ENCODE measurements at places on chromosomes 5 and 9.

GRCh38 chr5:168752012-168752411, 172.8 kb upstream of the PANK3 start:
- no peak for DNase-seq

GRCh38 chr5:75701856-75702255, 15.4 kb downstream of the POC5 start:
- DNase-seq, result no peak

DNA sequence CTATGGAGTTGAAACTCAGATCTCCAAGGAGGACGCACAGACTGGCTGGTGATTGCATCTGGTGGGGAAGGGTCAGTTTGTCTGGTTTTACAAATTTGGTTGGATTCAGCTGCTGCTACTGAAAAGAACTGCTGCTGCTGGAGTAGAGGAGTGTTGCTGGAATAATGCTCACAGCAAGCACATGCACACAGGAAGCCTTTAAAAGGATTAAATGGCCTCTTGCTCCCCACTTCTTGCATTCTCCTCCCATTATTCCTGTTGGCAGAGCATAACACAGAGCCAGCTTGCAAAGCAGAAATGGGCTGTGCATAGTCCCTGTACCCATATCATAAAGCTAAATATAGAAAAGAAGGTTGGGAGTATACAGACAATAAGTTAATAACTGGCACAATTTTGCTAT, 16.6 kb downstream of the ZNF474 start:
- no peak for DNase-seq

DNA sequence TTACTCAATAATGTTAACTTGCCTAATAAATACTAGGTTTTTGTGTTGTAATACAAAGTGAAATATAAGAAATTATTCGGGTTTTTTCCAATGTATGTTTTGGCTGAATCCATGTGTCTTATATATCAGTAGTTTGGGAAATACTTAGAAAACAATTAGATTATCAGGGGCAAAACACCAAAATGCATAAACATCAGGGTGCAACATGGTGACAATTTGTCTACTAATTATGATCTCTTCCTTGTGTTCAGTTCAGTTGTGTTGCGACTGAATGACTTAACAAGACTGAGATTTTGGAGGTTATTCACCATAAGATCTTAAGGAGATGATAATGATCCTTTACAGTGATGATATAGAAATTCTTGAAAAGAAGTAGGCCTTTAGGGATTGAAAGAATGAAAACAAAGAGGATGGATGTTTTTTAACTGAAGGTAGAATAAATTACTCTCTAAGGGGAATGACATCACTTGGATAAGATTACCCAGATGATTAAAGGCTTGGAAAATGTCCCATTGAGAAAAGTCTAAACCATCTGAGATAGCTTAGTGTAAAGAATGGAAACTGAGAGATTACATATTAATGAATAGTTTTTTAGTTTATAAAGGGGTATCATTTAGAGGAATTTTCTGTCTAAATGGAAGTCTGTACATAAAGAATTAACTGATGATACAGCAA, 415.8 kb downstream of the SPATA31D1 start:
- DNase-seq, result no peak

GRCh38 chr9:6758248-6758497, 400 bp downstream of the KDM4C start:
- DNase-seq, result no peak

- no peak for DNase-seq
These were observed 4.0 kb upstream of the TNPO1 start for GRCh38 chr5:72812488-72812887.

- DNase-seq, result no peak
These were observed 118.1 kb downstream of the NR2F1-AS1 start for GRCh38 chr5:93462916-93463315.

DNA sequence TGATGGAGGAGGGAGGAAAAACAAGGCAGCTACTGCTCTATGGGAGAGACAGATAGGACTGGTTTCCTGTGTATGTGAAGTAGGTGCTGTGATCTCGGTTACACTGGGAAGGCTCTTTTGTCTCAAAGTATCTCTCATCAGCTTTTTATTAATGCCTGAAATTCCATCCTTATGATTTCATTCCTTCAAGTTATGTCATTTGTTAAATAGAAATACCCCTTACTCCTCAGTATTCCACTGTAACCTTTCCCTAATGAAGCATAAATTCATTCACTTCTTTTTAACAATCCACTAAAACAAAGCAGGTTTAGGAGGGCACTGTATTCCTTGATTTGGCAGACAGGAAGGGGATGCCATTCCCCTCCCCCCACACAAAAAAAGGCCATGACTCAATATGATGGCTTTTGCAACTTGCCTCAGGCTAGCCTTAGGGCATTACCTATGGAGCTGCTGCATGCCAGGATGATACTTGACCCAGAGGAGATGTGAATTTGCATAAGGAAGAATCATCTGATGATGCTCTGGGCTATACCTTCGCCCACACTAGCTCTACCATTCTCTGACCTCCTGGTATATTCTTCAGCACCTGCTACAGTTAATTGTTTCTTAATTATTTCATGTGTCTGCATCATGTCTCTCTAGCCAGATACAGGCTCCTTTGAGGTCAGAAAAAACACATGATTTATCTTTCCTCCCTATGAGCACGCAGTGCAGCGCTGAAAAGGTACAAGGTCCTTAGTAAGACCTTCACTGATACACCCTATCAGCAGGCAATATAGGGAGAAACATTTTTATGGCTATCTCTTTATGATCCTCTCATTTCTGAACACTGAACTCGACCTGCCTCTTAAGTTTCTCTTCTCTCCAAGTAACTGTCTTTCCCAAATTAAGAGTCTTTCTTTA, 26.3 kb downstream of the NR3C1 start:
- DNase-seq, result peak; percentile 59

DNA sequence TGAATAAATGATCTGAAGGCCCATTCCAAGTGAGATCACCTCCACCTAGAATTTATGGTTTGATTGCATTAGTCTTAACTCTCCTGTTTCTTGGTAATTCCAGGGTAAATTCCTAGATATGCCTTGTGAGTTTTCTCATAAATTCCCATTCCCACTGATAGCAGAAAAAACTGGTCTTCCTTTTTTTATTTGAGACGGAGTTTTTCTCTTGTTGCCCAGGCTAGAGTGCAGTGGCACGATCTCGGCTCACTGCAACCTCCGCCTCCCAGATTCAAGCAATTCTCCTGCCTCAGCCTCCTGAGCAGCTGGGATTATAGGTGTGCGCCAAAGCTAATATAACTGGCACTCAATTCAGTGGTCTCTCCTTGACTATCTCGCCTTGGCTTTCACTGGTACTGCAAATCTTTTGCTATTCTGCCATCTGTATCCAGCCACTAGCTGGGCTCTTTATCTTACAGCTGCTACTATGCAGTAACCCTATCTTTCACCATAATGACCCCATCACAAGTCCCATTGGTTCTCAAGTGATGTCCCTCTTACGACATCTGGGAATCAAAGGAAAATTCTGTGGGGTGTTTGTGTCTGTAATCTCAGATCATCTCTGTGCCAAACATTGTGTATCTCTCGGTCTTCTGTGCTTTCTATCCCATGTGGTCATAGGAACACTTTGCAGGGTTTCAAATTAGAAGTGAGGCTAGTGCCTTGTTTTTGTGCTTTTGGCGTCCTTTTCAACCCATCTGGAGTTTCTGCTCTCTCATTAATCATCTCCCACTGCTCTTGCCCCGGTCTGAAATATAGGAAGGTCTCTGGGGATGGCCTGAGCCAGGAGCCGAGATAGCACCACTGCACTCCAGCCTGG, 14.4 kb downstream of the HNRNPK start:
- peak; percentile 45 for DNase-seq

GRCh38 chr9:115556432-115556831, 438.5 kb upstream of the TNC start:
- DNase-seq, result no peak

DNA sequence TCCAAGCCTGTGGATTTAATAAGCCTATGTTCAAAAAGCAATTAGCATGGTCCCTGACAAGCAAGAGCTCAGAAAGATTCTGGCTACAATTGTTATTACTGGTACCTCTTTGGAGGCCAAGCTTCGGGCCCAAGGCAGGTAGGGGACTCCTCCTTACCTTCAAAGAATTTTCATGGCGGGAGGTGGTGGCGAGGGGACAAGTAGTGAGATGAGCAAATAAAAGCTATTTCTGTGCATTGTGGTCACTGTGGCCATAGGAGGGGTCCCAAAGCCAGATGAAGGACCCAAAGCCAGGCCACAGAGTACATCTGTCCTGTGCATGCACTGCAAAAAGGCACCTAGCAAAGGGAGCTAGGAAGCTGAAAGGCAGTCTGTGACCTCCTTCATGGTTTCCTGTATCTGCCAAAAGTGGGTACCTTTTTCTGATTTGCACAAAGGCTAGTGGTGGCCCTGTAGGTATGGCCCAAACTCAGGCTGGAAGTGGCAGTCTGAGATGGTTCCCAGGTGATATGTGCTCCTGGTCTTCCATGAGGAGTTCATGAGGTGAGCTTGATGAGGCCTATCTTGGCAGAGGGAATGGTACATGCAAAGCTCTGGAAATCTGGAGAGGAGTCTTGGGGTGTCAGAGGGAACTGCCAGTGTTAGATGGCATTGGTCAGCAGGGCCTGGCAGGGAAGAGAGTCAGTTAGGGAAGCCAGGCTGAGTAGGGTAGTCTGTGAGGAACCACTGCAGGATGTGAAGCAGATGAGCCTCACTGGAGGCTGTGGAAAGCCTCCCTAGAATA, 3.3 kb upstream of the CXXC5 start:
- DNase-seq, result no peak

GRCh38 chr5:128857076-128857677, 108.1 kb upstream of the SLC27A6 start:
- no peak for DNase-seq

GRCh38 chr5:10711562-10711961, 49.5 kb downstream of the DAP start:
- no peak for DNase-seq

DNA sequence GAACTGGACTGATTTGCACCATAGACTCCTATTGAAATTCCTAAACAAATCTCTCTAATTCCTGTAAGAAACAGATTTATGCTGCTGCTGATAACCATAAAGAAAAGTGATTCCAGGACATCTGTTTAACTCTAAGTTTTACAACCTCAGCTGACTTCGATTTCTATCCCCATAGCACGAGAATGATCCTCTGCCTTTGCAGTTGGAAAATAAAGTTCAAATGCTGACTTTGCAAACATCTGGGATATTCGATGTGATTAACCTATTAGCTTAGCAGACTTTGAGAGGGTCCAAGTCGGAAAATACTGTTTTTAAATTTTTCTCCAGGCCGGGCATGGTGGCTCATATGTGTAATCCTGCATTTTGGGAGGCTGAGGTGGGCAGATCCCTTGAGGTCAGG, 247.3 kb downstream of the PSAT1 start:
- no peak for DNase-seq

DNA sequence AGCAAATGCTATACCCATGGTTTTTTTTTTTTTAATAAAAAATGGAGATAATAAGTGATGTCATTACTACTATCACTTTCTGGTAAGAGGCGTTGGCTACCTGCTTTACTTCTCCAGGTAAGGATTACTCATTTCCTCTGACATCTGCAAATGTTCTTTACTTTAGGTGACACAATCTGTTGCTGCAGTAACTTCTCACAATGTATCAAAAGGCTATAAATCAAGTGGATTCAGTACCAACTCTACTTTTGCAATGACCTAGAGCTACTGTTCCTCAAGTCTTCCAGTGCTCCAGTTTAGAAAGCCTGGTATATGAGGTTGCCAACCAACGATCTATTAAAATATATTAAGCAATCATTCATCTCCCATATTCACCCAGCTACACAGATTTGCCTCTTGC, 129.1 kb downstream of the PLK2 start:
- no peak for DNase-seq

GRCh38 chr5:1737790-1738405, 61.7 kb downstream of the MRPL36 start:
- peak; percentile 35 for DNase-seq

GRCh38 chr5:83714810-83715209, 5.8 kb downstream of the HAPLN1 start:
- no peak for DNase-seq

- DNase-seq, result no peak
These were observed 42.8 kb upstream of the NKD2 start for GRCh38 chr5:965604-966344.

GRCh38 chr9:83563360-83563759, 25.2 kb upstream of the FRMD3 start:
- DNase-seq, result no peak

DNA sequence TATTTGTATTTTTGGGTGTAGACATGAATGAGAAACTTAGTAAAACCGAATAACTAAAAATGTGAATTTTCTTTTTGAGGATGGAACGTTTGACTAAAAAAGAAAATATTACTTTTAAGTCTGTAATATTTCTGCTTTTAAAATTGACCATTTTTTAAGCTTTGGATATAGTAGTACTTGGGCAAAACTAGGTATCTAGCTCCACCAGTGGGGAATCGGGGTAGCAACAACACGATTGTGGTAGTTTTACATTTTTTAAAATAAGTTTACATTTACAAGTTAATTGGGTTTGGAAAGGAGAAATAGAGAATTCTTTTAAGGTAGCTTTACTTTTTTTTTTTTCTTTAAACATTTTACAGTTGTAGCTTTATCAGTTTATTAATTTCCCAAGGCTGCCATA, 154.4 kb downstream of the MAN2A1 start:
- DNase-seq, result no peak

- DNase-seq, result no peak
These were observed 1435.6 kb upstream of the NUDT12 start for GRCh38 chr5:104998169-104998568.

GRCh38 chr9:2291980-2292704, 277.0 kb downstream of the SMARCA2 start:
- DNase-seq, result peak; percentile 45

- no peak for DNase-seq
These were observed 7.9 kb downstream of the QSOX2 start for GRCh38 chr9:136237486-136238341.

- DNase-seq, result no peak
These were observed 11.0 kb downstream of the LHX3 start for GRCh38 chr9:136193891-136194279.

DNA sequence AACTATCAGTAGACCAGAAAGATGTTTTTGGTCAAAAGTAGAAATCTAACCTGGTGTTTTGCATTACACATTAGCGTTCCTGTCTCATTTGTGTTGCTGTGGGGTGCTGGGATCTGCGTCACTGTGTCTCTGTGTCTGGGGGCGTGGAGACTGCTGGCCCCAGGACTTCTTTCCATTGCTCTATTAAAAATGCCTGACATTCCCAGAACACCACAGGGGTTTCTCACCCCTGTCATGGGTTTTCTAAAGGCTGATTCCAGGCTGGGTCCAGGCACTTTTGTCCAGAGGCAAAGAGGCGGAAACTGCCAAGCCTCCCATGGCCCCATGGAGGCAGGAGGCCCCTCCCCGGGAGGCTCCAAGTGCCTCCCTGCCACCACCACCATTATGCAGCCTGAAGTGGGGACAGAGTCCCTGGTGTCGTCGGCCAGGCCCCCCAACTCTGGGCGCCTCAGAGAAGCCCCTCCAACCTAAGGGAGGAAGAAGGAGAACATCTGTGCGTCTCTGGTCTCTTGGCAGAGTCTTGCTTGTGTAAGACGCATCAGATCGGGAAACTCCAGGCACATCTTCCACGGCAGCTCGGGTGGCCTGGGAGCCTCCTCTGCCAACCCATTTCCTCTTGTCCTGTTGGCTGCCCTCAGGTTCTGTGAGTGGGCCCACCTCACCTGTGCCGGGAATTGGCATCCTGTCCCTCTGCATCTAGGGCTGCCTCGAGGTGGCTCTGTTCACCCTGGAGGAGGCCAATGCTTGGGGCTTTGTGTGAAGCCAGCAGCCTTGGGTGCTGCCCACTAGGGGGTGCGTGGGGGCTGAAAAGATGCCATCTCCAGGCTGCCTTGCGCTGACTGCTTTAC, 13.8 kb upstream of the PLEKHG4B start:
- peak; percentile 12 for DNase-seq

- DNase-seq, result peak; percentile 76
These were observed 344.7 kb upstream of the RGMB start for GRCh38 chr5:98428806-98429205.
